8988T (cell line): ENCODE measurements at places on chromosomes 5 and 9.

DNA sequence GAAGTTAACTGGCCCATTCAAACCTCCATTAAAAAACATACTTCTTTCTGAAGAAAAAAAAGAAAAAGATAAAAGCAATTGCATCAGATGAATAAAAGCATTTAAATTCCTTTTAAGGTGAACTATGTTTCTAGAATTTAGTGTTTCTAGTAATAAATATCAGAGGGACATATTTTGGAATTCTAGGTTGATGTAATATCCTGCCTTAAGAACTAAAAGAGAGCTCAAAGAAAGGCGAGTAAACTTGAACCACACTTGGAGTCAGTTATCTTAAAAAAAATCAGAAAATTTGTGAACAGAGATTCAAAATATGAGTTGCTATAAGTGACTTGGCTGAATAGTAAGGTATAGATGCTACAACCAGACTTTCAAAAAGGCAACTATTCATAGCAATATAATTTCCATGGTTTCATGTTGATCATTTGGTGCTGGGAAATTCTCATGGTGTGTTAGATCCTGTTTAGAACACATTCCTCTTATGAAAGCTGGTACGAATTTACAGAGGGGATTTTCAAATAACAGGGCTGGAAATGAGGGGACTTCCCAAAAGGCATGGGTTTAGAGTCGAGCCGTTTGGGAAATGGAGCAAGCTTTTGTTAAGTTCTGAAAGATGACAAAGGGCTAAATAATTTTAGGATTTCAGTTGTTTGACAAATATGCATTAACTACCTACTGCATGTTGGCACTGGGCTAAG, 37.6 kb upstream of the RAI14 start:
- no peak for DNase-seq

- DNase-seq = no peak
Measured at GRCh38 chr9:129624947-129625346, 1.0 kb upstream of the NTMT1 start.

DNA sequence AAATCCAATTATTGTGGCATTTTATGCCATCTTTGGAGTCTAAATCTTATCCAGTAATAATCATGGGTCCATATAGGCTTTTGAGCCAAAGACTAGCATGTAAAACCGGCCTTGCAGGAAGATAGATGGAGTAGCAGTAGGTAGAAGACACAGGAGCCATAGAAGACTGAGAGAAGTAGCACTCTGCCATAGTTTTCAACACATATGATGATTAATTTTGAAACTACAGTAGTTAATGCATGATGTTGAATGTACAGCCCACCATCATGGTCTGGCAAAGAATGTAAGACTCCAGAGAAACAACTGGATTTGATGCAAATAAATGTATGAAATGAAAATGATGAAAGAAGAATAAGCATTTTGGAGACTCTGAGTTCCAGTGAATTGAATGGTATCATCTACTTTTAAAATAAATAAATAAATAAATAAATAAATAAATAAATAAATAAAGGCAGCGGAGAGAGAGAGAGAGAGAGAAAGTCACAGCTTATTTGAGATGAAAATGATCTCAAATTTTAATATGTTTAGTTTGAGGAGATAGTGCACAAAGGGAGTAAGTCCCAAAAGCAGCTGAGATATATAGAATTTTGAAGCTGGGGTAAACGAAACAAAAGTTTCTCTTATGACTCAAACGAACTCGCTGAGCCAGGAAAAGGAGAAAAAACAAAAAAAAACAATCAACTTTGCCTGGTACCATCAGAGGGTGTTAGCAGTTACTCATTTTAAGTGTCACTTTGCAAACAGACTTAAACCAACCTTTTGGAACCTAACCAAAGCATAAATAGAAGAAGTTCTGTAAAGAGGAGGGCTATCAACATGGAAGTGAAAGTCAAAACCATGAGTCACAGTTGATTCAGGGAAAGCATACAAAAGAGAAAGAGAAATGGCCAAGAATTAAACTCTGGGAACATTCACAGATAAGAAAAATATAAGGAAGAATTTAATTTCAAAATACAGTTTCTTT, 388.7 kb downstream of the CETN3 start:
- no peak for DNase-seq

DNA sequence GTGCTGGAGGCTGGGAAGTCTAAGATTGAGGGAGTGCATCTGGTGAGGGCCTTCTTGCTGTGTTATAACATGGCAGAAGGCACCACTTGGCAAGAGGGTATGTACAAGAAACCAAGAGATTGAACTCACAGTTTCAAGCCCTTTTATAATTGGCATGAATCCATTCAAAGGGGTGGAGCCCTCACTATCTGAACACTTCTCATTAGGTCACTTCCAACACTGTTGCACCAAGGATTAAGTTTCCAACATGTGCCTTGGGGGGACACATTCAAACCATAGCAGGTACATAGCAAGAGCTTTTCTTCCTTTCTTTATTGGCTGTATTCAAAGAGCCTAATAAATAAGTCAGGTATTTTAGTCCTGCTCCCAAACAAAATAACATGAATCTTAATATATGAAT, 62.7 kb downstream of the PRELID2 start:
- no peak for DNase-seq

GRCh38 chr5:149372076-149372795, 6.9 kb downstream of the IL17B start:
- no peak for DNase-seq

DNA sequence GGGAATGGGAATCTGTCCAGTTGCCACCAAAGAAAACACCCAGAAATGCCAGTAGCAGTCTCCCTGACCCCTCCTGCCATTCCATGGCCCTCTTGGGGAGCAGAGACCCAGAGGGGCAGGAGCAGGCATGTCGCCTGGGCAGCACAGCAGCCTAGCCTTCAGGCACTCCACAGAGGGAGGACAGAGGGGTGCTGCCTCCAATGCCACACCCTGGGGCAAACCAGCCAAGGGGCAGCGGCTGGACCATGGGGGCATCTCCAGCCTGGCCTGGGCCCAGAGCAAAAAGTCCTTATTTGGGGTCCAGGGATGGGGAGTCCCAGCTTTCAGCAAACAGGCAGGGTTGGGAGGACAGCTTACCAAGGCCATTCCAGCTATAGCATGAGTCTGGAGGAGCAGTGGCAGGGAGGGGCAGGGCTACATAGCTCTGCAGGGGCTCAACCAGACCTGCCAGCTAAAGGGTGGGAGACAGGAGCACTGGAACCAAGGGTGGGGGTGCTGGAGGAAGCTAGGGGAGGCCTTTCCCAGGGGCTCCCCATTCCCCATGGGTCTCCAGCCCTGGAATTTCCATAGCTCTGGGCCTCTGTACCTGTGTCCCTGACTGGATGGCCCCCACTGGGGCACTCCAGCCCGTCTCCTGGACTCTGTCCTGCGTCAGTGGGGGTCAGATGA, 6.7 kb downstream of the BRD3 start:
- peak; percentile 14 for DNase-seq

GRCh38 chr5:174187001-174187400, 141.5 kb downstream of the NSG2 start:
- DNase-seq = no peak

- DNase-seq = no peak
Measured at GRCh38 chr5:132049093-132049492, 11.4 kb upstream of the IL3 start.

- no peak for DNase-seq
Measured at GRCh38 chr9:81384911-81385310, 304.4 kb downstream of the TLE1 start.

- DNase-seq = no peak
Measured at GRCh38 chr9:94783928-94784327, 57.4 kb downstream of the AOPEP start.

GRCh38 chr5:17436761-17437221, 61.2 kb upstream of the TAF11L2 start:
- DNase-seq = no peak

DNA sequence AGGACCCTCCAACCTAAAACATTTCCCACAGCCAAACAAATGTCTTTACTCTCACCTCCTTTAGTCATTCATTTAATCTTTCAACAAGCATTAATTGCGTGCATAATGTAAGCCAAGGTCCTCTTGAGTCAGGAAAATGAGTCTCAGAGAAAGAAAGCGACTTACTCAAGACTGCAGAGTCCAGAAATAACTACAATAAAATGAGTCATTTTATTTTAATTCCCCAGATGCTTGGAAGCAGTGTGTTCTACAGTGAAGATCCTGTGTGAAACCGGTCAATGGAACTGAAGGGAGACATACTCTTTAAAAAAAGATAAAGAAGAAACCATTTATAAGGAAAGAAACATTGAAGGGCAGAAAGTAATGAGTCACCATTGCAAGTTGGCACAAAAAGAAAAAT, 513.7 kb downstream of the CDK5RAP2 start:
- no peak for DNase-seq

DNA sequence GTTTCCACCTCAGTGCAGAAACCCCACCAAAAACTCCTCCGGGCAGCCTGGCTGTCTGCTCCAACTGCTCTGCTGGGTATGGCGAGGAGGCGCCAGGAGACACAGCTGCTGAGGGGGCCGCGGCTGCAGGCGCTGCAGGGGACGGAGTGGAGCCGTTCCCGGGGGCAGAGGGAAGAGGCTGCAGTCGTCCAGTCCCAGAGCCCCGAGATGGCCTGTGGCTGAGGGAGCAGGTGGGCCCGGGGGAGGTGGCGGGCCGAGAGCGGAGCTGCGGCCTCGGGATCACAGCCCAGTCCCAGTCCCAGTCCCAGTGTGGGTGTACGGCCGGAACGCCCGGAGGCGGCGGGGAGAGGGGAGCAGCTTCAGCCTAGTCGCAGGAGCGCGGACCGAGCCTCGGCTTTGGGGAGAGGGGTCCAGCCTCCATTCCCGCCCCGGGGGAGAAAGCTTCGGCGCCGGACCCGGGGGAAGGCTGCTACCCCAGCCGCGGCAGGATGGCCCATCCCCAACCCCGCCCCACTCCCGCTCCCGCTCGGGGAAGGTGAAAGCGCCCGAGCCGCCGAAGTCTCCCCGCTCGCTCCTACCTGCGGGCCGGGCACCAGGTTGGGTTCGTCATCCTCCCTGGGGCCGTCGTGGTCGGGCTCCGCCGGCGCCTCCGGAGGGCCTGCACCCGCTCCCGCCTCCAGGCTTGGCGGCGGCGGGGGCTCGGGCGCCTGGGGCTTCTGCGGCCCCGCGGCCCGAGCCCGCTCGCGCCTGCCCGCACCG, 513 bp downstream of the FAM193B start:
- peak; percentile 94 for DNase-seq

DNA sequence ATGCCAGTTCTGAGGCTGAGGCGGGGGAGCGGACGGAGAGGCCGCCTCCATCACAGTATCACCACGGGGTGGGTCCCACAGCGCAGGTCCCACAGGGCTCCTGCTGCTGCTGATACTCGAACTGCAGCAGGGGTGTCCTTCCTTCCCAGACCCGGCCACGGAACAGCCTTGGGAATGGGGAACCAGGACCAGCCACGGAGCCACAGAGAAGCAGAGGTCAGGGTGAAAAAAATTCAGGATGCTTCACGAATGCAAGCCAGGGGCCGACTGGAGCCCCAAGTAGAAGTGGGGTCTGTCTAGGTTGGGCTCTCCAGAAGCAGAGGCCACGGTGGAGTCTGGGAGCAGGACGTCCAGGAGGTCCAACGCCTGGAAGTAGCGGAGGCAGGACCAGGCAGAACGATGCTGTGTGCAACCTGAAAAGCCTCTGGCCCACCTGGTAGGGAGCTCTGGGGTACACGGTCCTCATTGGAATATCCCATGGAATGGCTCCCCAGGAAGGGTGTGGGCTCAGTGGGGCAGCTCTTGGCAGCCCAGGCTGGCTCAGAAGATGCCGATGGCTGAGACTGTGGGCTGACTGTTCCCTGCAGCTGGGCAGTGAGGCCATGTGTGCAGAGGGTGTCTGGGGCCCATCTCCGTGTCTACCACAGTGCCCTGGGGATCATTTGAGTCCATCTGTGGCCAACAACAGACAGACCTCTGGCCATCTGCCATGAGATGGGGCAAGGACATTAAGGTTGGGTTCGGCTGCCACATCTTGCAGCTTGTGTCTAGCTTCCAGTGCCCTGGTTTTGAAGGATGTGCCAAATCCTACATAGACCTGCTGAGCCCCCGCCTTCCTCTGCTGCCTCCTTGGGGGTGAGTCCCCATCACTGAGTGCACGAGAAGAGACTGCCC, 66.9 kb upstream of the FCN1 start:
- DNase-seq = no peak

DNA sequence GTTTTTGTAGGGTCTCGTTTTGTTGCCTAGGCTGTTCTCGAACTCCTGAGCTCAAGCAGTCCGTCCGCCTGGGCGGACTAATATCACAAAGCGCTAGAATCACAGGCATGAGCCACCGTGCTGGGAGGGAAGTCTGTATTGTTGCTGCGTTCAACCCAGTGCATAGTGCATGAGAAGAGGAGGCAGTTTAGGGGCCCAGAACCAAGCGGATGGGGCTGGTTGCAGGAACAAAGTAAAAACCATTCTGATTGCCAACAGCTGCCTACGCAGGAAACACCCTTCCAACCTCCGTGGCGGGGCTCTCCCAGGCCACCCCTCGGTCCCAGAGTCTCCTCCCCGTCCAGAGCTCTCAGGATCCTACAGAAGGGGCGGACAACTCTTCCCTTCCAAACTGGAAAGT, 87.1 kb downstream of the ANXA2R start:
- no peak for DNase-seq

GRCh38 chr5:31273631-31274378, 80.3 kb downstream of the CDH6 start:
- no peak for DNase-seq

DNA sequence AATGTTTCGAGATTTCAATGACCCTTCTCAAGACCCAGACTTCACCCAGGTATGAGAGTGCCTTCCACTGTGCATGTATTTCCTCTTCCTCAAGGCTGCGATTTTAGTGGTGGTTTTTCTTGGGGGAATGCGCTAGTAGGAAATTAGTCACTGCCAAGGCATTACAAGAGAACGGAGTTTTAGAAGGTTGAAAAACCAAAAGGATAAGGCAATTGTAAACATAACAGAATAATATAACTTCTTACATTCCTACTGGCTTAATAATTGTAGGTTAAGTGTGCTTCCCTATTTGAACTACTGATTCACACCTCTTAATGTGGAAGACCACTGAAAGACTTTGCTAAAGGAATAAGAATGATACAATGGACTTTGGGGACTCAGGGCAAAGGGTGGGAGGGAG, 38.9 kb downstream of the ACO1 start:
- peak; percentile 20 for DNase-seq

DNA sequence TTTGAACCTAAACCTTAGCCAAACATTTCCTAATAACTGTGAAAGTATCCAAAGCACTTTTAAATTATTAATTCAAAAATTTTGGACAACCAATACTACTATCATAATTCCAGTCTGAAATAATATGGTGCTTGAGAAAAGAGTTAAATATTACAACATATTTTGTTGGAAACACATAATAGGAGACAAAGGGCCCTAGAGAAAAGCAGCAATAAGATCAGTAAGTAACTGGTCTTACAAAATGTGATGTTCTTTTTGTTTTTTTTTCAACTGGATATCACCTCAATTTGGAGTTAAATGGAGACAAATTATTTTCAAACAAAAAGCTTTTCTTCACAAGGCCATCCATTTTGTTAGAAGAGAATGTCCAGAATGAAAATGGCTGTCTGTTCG, 21.1 kb downstream of the SRFBP1 start:
- DNase-seq = no peak

GRCh38 chr5:77015938-77016569, 14.2 kb upstream of the AGGF1 start:
- no peak for DNase-seq

GRCh38 chr9:75715360-75715759, 175.1 kb upstream of the PCSK5 start:
- DNase-seq = no peak

GRCh38 chr5:128667152-128667551, 129.1 kb upstream of the FBN2 start:
- no peak for DNase-seq
